NCI-H510A (cell line): ENCODE measurements at places on chromosomes 16 and 17.

DNA sequence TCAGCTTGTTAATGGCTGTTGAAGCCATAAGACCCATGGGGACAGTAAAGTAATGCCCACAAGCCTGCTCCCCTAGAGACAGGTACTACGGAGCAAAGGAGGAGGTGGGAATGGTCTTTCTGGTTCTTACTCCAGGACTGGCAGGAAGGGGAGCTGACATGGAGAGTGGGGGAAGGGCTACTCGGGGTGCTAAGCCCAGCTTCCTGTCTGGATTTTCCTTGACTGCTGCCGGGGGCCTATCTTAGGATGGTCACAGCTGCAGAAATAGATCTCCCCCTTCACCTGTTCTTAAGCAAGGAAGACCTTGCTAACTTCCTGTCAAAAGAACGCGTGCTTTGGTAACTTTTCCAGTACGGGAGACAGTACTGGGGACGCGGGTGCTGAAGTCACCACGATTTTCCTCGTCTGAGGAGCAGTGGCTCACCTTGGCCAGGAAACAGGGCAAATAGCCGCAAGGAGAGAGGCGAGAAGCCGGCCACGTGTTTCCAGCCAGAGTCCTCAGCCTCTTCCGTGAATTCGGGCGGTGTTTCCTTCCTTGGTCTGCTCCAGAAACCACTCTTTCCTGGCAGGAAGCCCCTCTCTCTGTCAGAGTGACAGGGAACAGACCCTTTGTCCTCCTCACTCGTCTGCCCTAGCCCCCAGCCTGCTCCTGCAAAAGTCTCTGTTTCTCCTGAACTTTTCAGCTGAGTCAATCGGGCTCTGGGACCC is 656 bp upstream of the PRR29 start:
- DNase-seq: no peak

GRCh38 chr16:88541831-88542616 is 28.2 kb upstream of the ZC3H18 start:
- no peak for DNase-seq

GRCh38 chr17:52106072-52106471 is 52.4 kb downstream of the CA10 start:
- DNase-seq: no peak

GRCh38 chr17:82215095-82215971 is 2.7 kb upstream of the CCDC57 start:
- no peak for DNase-seq
